ENCODE measurements at places on chromosomes 7 and 10. TPM values are rescaled to one million over a fixed set of nuclear protein-coding genes. Genes with fewer than 3 reads are reported as not detected.

SLC12A9 gene
- polyA plus RNA-seq = 37.5 TPM

OPN4 gene
- polyA plus RNA-seq = not detected

PODXL gene
- 86.4 TPM for polyA plus RNA-seq

ZNF746 gene
- polyA plus RNA-seq = 10.5 TPM

GTF2IRD2 gene
- polyA plus RNA-seq = 4.1 TPM

GRCh38 chr10:74227697-74228424 lies 76.8 kb downstream of the ADK start:
- no peaks in the 10 kb centered on the region for H3K36me3 ChIP-seq
- peak overlapping the region; percentile 100 for H3K27ac ChIP-seq
- DNase-seq = peak; percentile 96
- H3K4me3 ChIP-seq = no peak overlapping the region

DNA sequence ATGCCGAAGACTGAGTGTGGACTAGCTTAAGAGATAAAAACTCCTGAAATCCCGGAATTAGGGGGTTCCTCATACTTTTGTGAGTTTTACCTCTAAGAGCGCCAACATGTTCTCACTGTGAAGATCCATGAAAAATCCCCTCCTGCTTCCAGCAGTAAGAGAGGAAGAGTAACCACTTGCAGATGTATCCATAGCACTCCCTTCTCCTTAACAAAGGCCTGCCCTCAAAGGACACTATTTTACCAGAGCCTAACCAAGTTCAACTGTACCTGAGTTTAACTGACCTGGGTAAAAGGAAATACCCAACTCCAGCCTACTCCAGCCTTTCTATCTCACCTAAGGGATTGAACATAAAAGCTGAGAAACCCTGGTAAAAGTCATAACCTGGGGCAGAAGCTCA lies 280.9 kb downstream of the POLR1F start:
- H3K36me3 ChIP-seq = no peaks in the 10 kb centered on the region
- no peak overlapping the region for H3K4me3 ChIP-seq
- no peaks in the 10 kb centered on the region for H3K27me3 ChIP-seq
- no peak for DNase-seq
- no peak overlapping the region for H3K27ac ChIP-seq
- H3K4me1 ChIP-seq = no peaks in the 10 kb centered on the region

DNA sequence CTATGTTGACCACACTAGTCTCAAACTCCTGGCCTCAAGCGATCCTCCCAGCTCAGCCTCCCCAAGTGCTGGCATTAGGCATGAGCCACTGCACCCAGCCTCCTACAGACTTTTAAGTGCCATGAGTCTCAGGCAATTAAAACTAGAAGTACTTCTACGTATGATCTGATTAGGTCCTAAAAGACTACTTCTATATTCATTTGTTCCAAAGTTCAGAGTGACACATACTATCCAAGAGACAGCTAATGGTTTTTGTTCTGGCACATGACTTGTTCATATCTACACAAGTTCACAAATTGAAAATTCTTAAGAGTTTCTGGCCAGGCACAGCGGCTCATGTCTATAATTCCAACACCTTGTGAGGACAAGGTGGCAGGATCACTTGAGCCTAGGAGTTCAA lies 11.7 kb downstream of the ARHGAP19 start:
- H3K4me3 ChIP-seq = no peak overlapping the region
- peaks cover 4% of the 10 kb centered on the region for H3K4me1 ChIP-seq
- no peaks in the 10 kb centered on the region for H3K36me3 ChIP-seq

DNA sequence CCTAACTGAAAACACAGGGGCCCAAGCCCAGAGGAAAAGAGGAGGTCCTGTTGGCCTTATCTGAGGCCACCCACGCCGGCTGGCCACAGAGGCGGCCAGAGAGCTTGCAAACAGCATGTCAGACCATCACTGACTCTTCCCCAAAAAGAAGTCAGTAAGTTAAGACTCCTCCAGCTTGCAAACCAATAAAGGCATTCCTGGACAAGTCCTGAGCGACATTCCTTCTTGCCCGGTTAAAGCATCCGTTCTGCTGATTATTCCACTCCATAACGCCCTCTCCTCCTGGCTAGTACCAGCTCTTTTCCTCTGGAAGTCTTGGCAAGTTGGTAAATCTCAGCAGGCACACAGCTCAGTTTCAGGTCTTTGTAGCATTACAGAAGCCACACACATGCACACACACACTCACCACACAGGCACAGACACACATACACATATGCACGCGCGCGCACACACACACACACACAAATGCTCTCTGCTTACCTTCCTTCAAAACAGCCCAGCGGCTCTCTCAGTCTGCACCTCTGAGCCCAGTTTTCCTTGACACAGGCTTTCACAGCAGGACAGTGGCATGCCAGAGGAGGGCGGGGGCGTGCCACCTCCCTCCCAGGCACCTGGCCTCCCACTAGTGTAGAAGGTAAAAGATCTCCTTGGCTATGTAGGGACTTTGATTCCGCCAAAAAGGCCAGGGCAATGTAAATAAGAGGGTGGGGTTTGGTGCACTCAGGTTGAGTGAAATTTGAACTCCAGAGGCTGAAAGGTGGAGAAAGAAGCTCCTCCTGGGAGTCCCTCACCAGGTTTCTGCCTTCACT lies 201.4 kb downstream of the TNS3 start:
- H3K36me3 ChIP-seq = no peaks in the 10 kb centered on the region
- H3K27ac ChIP-seq = no peak overlapping the region
- H3K4me1 ChIP-seq = no peaks in the 10 kb centered on the region
- no peak for DNase-seq
- no peak overlapping the region for H3K4me3 ChIP-seq
- no peaks in the 10 kb centered on the region for H3K27me3 ChIP-seq

DNA sequence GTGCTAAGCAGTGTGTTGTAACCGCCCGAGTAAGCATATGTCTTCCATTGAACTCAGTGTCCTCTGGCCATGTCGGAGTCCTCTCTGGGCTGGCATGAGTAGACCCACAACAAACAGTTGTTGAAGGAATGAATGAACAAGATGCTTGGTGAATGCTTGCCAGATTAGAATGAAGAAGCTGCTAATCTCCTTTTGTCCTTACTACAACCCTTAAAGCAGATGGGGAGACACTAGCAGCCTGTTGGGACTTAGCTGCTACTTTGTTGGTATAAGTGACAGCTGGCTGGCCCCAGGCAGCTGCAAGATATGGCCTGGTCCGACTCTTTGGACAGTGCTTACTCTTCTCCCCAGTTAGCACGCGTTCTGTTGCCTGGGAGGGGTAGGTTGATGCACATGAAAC lies 370.1 kb downstream of the RPS24 start:
- DNase-seq = no peak
- no peaks in the 10 kb centered on the region for H3K4me1 ChIP-seq
- H3K27me3 ChIP-seq = no peaks in the 10 kb centered on the region
- H3K27ac ChIP-seq = no peak overlapping the region
- H3K36me3 ChIP-seq = no peaks in the 10 kb centered on the region

DNA sequence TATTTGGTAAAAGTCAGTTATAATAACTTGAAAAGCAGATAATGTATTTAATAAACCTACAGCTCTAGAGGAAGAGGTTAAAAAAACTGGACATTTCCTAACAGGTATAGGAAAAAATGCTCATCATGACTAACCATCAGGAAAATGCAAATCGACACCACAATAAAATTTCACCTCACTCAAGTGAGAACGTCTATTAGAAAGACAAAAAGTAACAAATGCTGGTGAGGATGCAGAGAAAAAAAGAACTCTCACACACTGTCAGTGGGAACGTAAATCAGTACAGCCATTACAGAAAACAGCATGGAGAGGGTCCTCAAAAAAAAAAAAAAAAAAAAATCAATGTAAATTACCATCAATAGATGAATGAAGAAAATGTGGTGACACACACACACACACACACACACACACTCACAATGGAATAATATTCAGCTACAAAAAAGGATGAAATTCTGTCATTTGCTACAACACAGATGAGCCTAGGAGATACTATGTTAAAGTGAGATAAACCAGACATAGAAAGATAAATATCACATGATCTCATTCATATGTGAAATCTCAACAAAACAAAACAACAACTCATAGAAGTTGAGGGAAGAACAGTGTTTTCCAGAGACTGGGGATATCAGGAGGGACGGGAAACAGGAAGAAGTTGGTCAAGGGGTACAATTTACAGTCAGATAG lies 20.1 kb downstream of the EPC1 start:
- no peaks in the 10 kb centered on the region for H3K27me3 ChIP-seq
- no peak overlapping the region for H3K27ac ChIP-seq
- no peak overlapping the region for H3K4me3 ChIP-seq
- no peak for DNase-seq
- H3K4me1 ChIP-seq = peaks cover 7% of the 10 kb centered on the region

GRCh38 chr10:79310911-79311573 lies 36.2 kb upstream of the PPIF start:
- no peak for DNase-seq
- H3K4me1 ChIP-seq = no peaks in the 10 kb centered on the region
- H3K4me3 ChIP-seq = no peak overlapping the region
- H3K27ac ChIP-seq = no peak overlapping the region

GRCh38 chr10:84076047-84076388 lies 63.3 kb upstream of the GHITM start:
- H3K27me3 ChIP-seq = no peaks in the 10 kb centered on the region
- no peaks in the 10 kb centered on the region for H3K4me1 ChIP-seq
- DNase-seq = no peak
- H3K36me3 ChIP-seq = no peaks in the 10 kb centered on the region

DNA sequence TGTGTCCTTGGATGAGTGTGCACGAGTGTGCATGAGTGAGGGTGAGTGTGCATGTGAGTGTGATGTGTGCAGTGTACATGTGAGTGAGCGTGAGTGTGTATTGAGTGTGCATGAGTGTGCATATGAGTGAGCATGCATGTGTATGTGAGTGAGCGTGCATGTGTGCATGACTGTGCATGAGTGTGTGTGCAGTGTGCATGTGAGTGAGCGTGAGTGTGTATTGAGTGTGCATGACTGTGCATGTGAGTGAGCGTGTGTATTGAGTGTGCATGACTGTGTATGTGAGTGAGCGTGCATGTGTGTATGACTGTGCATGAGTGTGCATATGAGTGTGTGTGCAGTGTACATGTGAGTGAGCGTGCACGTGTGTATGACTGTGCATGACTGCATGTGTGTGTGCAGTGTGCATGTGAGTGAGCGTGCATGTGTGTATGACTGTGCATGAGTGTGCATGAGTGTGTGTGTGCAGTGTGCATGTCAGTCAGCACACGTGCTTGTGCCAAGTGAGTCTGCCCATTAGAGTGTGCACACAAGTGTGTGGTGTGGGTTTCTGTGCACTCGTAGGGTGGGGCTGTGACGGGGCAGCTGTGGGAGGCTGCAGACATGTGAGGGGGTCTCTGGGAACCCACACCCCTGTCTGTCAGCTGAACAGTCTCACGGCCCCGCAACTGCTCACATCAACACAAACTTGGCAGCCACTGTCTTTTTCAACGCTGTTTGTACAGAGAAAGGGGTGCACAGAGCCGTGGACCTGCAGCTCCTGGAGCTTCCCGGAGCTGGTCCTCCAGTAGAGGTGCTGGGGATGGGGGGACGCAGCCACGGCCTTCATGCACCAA lies 14.8 kb downstream of the FOXL3 start:
- H3K4me1 ChIP-seq = no peaks in the 10 kb centered on the region
- H3K36me3 ChIP-seq = no peaks in the 10 kb centered on the region
- no peak for DNase-seq
- no peak overlapping the region for H3K27ac ChIP-seq
- no peak overlapping the region for H3K4me3 ChIP-seq

GRCh38 chr10:35916791-35917190 lies 274.7 kb upstream of the FZD8 start:
- no peak for DNase-seq
- H3K36me3 ChIP-seq = no peaks in the 10 kb centered on the region
- no peak overlapping the region for H3K4me3 ChIP-seq
- H3K4me1 ChIP-seq = peaks cover 20% of the 10 kb centered on the region
- no peak overlapping the region for H3K27ac ChIP-seq

DNA sequence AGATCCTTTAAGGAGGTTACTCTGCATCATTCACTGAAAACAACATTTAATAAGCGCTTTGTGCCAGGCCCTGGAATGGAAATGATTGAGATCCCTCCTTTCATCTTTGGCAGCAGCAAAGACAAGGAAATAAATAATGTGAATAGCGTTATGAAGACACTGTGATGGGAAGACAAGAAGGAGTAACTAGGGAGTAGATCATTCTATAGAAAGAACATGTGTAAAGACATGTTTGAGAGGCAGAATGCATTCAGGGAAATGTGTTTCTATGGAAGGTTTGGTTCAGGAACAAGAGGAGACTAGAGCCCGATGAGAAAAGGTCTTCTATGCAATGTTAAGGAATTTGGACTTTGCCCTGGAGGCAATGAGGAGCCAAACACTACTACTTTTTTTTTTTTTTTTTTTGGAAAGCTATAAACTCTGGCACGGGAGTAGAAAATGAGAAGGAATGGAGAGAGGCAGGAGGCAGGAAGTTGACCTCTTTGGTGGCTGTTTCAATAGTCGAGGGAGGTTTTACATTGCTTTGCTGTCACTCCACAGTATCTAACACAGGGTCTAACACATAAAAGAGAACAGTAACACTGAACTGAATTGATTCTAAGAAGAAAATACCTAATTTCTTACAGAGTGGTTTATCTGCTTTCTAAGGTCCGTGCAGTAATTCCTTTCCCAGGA lies 44.9 kb downstream of the SMURF1 start:
- no peaks in the 10 kb centered on the region for H3K27me3 ChIP-seq
- no peak for DNase-seq
- H3K4me3 ChIP-seq = no peak overlapping the region
- H3K4me1 ChIP-seq = peaks cover 19% of the 10 kb centered on the region

DNA sequence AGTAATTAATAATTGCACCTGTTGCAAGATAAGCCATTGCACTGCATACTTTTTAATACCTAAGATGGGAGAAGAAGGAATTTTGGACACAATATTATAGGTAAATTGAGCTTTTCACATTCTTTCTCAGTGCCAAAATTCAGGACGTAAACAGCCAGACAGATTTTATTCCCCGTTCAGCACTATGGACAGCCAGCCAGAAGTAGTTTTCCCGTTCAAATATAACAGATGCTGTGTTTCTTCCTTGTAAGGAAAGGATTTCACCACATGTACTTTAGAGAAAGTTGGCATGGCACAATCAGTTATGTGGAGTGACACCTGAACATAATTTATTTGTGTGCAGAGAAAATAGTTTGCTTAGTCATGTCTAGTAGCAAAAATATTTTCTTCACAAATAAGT lies 34.8 kb downstream of the SEMA3E start:
- no peaks in the 10 kb centered on the region for H3K4me1 ChIP-seq
- no peak for DNase-seq
- H3K4me3 ChIP-seq = no peak overlapping the region
- H3K27ac ChIP-seq = no peak overlapping the region
- H3K27me3 ChIP-seq = no peaks in the 10 kb centered on the region

- H3K27me3 ChIP-seq = no peaks in the 10 kb centered on the region
- H3K4me3 ChIP-seq = no peak overlapping the region
- no peak for DNase-seq
- no peaks in the 10 kb centered on the region for H3K36me3 ChIP-seq
Observed at GRCh38 chr7:70630440-70630817, 501.5 kb upstream of the GALNT17 start.

GRCh38 chr7:20064974-20065862 lies 152.0 kb downstream of the MACC1 start:
- DNase-seq = no peak
- no peak overlapping the region for H3K4me3 ChIP-seq
- H3K27me3 ChIP-seq = no peaks in the 10 kb centered on the region
- no peaks in the 10 kb centered on the region for H3K36me3 ChIP-seq
- no peak overlapping the region for H3K27ac ChIP-seq

GRCh38 chr10:81848514-81848913 lies 26.5 kb upstream of the NRG3 start:
- no peaks in the 10 kb centered on the region for H3K27me3 ChIP-seq
- no peaks in the 10 kb centered on the region for H3K36me3 ChIP-seq
- H3K27ac ChIP-seq = no peak overlapping the region
- H3K4me1 ChIP-seq = no peaks in the 10 kb centered on the region
